HCT116 (cell line): ENCODE measurements at places on chromosomes 13 and 19. TPM values are rescaled to one million over a fixed set of nuclear protein-coding genes. Genes with fewer than 3 reads are reported as not detected.

DNA sequence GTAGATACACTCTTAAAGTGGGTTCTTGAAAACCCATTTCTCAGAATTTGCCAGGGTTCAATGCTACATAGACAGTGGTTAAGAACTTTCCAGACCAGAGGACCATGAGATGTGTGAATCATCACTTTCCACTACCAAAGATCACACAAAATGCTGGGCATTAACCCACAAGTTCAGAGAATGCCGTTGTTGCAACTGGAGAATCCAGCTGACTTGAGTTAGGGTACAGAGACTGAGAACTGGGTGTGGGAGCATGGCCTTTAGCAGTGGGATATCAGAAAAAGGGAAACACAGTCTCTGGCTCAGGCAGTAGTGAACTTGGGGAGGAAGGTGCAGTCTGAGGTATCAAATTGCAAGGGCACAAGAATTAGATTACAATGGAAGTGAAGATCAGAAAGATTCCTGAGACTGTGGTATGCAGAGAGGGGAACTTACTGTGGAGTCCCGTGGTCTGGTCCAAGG is 51.5 kb upstream of the WDFY2 start:
- DNase-seq = no peak

- DNase-seq = no peak
Observed at GRCh38 chr19:57171551-57172081, 4.3 kb upstream of the DUXA start.

DNA sequence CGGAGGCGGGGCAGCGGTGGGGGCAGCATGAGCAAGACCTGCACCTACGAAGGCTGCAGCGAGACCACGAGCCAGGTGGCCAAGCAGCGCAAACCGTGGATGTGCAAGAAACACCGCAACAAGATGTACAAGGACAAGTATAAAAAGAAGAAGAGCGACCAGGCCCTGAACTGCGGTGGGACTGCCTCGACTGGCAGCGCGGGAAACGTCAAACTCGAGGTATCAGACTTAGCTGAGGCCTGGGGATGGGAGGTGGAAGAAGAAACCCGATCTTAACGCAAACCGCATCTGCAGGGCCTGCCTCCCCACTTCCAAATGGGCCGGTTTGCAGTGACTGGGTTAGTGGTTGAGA is 693 bp downstream of the RFXAP start:
- no peak for DNase-seq

GRCh38 chr13:26422036-26422435 is 135.4 kb upstream of the WASF3 start:
- no peak for DNase-seq

DNA sequence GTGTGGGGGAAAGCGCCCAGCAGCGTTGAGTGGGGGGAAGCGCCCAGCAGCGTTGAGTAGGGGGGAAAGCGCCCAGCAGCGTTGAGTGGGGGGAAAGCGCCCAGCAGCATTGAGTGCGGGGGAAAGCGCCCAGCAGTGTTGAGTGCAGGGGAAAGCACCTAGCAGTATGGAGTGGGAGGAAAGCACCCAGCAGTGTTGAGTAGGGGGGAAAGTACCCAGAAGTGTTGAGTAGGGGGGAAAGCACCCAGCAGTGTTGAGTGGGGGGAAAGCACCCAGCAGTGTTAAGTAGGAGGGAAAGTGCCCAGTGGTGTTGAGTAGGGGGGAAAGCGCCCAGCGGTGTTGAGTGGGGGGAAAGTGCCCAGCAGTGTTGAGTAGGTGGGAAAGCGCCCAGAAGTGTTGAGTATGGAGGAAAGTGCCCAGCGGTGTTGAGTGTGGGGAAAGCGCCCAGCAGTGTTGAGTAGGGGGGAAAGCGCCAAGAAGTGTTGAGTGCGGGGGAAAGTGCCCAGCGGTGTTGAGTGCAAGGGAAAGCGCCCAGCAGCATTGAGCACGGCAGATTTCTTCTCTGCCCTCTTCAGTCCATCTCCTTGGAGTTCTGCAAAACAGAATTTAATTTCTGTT is 138.4 kb downstream of the ATP11A start:
- no peak for DNase-seq

GRCh38 chr13:93466502-93467036 is 240.0 kb downstream of the GPC6 start:
- DNase-seq = no peak

- peak; percentile 6 for DNase-seq
Observed at GRCh38 chr13:70339738-70340137, 231.5 kb upstream of the KLHL1 start.

DNA sequence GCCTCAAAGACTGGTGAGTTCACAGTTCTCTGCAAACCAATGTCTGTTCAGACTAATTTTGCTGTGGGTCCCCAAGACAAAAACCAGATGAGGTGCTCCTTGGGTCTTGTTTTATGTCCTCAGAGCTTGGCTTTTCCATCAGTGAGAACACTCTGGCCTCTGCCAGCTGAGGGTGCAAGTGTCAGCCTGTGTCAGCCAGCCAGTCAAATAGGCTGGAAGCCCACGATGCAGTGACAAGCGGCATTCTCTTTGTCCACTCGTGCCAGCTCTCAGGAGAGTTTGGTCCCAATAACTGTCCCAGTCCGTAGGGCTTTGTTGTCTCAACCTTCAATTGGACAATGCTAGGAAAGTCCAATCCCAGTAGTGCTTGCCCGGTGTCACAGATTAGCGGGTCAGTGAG is 9.4 kb upstream of the AKT2 start:
- DNase-seq = no peak

The ERICH6B gene
- total RNA-seq = not detected
